ENCODE measurements at places on chromosomes 4 and X.
A peak's percentile ranks its signal among the peaks of the same experiment; 100 is the strongest.

- no peak for DNase-seq
Observed at GRCh38 chrX:46374371-46374770, 170.8 kb downstream of the ZNF674 start.

- DNase-seq, result peak; percentile 20
Observed at GRCh38 chrX:36501169-36501702, 506.9 kb upstream of the FAM47C start.

- DNase-seq, result peak; percentile 77
Observed at GRCh38 chrX:10199212-10199611, 42.4 kb downstream of the CLCN4 start.

DNA sequence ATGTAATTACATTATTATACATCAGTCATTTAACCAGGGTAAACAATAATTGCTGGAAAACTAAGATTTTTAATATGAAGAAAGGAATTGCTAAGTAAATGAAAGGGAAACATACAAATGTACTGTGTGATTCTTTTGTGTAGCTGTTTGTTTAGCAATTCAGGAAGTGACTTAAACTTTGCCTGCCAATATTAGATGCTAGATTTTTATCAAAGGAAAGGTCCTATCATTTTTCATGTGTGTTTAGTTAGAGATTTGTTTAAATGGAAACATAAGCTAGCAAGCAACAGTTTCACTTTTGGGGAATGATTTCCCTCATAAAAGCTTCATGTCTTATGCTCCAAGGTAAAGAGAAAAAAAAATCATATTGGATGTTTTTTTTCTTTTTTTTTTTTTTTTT, 95.1 kb upstream of the LIMCH1 start:
- no peak for DNase-seq

Measured in choroid plexus epithelial cell (primary cell).